Stimulated activated CD8-positive, alpha-beta memory T cell treated with anti-CD3 and anti-CD28 coated beads, Interleukin-2, amount 100 ng/mL, for 1 hour (primary cell): ENCODE measurements at places on chromosomes 5 and 9.

GRCh38 chr9:77386187-77386586 lies 208.9 kb downstream of the VPS13A start:
- DNase-seq, result no peak

DNA sequence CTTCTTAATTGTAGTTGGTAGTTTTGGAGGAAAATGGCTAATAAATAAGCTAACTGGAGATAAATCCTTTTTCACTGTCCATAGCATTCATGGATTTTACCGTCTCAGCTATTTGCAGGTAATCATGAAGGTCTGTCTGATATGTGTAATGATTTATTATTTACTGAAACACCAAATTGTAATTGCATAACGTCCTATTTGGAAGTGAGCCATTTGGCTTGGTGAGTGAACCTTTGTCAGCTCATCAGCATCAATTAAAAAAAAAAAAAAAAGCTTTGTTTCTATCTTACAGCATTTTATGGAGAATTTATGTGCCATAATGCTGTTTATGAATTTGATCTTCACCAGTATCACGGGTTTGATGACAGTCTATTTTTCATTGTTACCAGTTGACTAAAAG lies 20.2 kb downstream of the RECK start:
- no peak for DNase-seq

GRCh38 chr9:113444736-113445135 lies 18.8 kb upstream of the RGS3 start:
- DNase-seq, result no peak

DNA sequence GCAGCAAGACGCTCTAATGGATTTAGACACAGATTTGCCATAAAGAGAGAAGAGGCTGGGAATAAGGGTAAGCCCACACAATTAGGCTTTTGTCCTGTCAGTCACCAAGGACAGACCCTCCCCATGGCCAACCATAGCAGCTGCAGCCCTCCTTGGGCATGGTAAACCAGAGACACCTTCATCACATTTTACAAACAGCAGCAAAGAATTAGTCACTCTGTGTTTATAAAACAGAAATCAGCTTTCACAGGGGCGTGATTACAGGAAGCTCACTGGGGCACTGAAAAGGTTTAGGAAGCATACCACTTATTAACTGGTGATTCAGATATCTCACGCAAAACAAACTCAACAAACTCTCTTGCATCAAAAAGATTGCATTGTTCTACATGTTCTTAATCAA lies 37.3 kb upstream of the ZNF622 start:
- no peak for DNase-seq

GRCh38 chr9:98008764-98009163 lies 25.6 kb downstream of the ANP32B start:
- DNase-seq, result no peak

GRCh38 chr5:149938791-149939358 lies 5.7 kb downstream of the PDE6A start:
- no peak for DNase-seq

GRCh38 chr5:102782217-102782872 lies 27.2 kb downstream of the PAM start:
- no peak for DNase-seq

DNA sequence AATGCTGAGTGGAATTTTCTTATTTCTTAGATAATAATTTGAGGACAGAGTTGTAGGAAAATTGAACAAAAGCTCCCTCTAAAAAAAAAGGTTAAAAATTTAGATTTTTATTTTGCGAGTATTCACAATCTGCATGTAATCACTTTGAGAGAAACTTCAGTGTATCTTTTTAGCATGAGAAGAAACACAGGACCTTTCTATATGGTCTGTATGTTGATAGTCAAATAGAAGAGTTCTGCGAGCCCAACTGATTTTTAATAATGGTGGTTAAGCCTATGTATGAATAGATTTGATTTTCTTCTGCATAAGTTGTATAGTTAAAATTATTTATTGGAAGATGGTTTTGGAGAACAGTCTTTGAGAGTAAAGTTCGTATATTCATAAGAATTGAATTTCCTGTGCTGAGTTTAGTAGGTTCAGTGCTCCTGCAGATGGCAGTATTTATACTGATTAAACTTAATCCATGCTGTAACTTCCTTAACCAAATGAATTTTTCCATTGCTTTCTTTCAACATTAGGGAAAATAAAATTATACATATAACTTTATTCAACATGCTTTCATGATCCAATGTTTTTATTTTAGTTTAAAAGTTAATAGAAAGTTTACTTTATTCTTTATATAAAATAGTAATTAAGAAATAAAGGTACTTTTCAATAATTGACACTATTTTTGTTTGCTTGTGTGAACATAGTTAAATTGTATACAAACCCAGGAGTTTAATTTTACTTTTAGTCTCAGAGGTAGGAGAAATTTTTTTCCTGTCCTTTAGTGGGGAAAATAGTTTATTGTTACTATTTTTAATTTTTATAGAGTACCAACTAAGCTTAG lies 19.6 kb downstream of the TCERG1 start:
- DNase-seq, result no peak

DNA sequence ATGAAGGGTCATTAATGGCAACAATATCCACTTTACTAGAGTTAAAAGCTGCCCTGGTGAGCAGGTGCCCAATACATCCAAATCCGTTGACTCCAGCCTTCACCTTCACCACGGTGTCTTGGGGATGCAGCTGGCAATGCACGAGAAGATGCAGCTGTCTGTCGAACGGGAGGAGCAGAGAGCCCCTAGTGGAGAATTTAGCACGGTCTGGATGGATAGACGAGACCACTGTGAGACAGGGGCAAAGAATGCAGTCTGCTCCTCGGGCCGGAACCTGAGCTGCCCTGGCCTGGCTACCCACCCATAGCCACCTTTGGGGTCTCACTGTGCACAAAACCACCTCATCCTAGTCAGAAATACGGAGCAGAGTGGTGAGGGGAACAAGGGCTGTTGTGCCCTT lies 35.1 kb downstream of the ADRA1B start:
- no peak for DNase-seq

- DNase-seq, result no peak
Measured at GRCh38 chr9:114266969-114267368, 55.9 kb upstream of the ORM1 start.

- no peak for DNase-seq
Measured at GRCh38 chr9:97900738-97901565, 21.3 kb downstream of the TRMO start.

GRCh38 chr5:133967124-133967523 lies 1.3 kb downstream of the C5orf15 start:
- DNase-seq, result no peak

DNA sequence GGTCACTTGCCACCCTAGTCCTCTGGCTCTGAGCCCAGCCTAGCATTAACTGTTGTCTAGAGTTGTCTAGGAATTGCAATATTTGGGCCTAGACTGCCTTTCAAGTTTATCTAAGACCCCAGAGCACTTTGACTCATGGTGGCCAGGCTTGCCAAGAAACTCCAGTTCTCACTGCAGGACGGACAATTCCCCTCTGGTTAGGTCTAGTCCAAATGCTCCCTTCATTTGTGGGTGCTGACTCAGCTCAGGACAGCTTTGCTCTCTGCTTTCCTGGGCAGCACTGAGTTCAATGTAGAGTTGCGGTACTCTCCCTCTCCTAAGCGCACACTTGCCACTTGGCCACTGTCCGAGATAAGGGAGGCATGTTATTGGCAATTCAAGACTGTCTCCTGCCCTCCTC lies 619.4 kb downstream of the TLE1 start:
- no peak for DNase-seq

DNA sequence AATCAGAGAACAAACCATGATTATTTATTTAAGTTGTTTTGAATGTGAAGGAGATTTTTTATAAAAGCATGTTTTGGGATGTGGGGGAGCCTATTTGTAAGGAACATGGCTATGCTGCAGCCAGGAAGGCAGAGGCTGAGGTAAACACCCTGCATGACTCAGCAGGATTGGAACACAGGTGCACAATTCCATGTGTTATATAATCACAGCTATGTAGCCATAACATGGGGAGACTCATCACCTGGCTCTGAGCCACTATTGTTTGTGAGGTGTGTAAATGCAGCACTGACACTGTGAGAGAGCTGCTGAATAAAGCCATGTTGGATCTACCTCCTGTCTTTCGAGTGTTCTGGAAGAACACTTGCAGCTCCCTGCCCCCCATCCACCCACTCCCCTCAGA lies 1009.8 kb downstream of the DNAH5 start:
- no peak for DNase-seq

GRCh38 chr5:124634741-124635323 lies 111.6 kb downstream of the ZNF608 start:
- no peak for DNase-seq

DNA sequence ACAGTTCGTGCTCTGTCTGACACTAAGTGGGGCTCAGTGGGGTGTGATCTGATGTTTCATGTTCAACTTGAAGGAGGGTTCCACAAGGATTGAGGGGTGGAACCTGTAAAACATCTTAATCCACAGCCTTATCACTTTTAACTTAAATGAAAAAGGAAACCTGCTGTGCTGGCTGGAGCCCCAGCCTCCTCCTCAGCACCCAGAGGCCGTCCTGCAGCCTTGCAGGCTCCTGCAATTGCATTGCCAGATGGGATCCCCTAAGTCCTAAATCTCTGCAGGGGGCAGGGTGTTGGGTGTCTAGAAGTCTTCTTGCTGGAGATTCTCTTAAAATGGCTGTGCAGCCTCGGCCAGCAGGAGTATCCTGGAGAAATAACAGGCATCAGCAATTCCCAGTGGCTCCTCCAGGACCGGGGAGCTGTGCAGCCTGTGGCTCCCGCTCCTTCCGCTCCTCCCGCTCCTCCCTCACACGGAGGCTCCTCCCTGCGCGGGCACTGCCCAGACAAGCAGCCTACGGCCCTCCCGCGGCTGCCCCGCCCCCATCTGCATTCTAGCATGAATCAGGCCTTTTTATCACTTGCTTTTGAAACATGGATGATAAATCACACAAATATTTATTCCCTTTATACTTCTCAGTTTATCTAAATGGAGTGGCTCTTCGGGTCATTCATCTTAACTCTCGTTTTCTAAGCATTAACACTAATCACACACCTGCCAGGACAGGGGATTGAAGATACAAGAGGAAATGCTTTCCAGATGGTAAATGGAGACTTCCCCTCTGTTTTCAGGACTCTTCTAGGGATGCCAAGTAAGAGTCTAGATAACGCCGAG lies 131.0 kb downstream of the ADAMTS16 start:
- no peak for DNase-seq

- DNase-seq, result no peak
Measured at GRCh38 chr5:141874262-141874964, 3.8 kb downstream of the PCDH1 start.

GRCh38 chr9:551986-552929 lies 289.2 kb upstream of the DMRT1 start:
- DNase-seq, result no peak

DNA sequence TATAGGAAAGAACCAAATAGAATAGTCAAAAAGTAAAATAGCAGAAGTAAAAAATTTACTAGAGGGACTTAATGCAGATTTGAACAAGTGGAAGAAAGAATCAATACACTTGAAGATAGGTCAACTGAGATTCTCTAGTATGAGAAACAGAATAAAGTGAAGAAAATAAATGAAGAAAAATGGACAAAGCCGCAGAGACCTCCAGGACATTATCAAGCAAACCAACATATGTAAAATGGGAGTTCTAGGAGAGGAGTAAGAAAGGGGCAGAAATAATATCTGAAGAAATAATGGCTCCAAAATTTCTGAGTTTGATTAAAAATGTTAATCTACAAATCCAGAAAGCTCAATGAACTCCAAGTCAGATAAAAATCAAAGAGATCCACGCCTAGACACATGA lies 70.0 kb upstream of the ZBTB43 start:
- DNase-seq, result no peak

DNA sequence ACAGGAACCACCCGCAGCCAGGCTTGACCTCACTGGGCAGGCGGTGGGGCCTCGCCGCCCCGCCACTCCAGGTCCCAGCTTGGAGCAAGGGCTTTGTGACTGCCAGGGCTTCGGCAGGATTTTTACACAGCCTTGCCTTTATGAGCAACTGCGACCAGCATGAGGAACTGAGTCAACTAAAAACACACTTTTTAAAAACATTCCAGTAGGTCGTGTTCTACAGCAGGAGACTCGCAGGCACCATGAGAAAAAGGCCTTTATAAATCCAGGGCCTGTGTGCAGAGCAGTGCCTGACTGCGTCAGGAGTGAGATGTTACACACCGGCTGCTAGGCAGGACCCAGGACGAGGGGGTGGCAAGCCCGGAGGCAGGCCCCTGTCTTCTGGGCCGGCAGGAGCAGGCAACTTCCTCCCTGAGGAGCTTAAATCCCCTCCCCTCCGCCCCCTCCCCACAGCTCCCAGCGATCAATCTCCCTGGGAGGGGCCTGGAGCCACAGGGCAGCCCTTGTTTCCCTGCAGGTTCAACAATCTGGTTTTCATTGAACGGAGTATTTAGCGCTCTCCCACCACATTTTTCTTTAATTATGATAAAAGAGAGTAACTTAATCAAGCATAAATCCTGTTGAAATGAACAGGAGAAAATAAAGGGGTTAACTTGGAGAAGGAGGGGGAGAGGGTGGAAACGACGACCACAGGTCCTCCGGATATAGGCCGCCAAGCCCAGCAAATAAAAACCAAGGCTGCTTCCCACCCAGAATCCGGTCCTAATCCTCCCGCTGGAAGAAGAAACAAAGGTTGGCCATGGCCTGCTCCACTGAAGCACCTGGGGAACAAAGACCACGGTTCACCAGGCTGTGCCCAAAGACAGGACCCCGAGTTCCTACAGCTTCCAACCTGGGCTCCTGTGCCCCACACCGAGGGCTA lies 92.5 kb downstream of the ROR2 start:
- no peak for DNase-seq

DNA sequence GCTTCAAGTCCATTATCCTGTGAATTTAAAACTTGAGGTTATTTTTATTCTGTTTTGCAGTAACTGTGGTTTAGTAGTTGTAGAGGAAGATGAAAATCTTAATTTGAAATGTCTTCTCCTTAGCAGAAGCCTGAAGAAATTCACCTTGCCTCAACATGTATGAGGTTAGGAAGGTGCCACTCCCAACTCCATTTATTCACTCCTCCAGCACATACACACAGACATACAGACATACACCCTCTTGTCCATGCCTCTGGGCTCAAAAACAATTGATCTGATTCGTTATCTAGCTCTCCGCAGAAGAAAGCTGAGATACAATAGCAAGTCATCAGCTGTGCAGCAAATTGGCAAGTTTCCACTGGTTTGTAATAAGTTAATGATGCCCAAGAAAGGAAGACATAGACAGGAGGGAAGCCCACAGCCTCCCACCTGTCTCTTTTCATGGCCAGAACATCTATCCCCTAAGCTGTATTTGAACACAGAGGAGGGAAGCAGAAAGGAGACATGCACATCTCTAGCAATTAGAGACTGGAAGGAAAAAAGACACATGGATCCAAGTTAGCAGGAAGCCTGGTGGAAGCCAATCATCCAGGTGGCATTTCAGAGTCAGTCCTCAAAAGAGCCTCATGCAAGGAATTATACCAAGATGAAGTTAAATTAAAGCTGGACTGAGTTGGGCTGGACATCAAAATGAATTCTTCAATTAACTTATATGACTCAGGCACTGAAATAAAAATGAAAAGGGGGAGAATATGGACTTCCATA lies 257.9 kb downstream of the ASTN2 start:
- no peak for DNase-seq

DNA sequence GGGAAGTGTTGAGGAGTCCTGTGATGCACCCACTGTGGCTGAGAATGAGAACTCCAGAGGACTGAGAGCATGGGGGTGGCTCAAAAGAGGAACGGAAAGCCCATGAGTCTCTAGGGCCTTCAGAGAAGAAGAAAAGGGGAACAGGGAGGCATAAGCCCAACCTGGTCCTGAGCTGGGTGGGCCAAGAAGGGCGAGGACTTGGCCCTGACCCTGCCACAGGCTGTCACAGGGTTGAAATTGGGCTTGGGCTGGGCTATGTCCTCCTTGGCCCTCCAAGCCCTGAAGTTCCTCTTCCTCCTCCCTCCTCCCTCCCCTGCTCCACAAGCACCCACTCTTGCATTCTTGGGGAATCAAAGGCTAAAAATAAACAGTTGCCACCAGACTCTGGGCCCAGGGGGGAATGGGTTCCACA lies 49.3 kb upstream of the PPARGC1B start:
- DNase-seq, result no peak
